ENCODE measurements at places on chromosomes 12 and 14.

DNA sequence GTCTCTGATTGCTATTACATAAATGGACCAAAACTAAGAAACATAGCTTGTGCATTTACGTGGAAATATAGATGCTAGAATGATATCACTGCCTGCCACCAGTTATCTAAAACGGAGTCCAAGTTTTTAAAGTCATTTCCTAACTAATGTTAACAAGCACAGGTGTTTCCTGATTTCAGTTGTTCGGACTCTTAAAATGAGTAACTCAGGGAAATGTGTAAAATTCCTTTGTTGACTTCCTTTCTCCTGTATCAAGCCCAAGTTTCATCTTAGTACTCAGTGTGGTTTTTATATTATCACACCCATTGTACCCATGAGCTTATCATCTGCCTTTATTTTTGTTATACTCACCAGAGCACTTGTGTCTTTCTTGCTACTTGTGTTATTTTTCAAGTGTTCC is 13.2 kb upstream of the PRKCH start:
- no peak for DNase-seq

DNA sequence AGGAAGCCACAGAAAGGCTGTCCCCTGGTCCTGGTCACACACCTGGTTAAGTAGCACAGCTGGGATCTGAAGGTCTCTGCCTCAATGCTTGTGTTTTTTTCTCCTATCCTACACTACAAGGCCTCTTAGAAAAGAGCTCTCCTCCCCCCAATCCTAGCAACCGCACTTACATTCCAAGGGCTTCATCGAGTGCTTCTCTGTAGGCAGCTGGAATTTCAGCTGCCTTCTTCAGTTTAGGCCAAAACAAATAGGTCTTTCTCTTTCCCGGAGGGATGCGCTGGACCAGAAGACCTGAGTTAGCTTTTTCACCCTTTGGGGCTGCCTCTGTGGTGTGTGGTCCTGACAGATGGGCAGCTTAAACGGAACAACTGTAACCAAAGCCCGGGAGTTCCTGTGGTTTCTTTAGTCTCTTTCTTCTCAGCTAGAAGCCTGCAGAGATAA is 109.7 kb downstream of the GPATCH2L start:
- no peak for DNase-seq

- no peak for DNase-seq
Observed at GRCh38 chr12:96140174-96140573, 54.0 kb upstream of the ELK3 start.

DNA sequence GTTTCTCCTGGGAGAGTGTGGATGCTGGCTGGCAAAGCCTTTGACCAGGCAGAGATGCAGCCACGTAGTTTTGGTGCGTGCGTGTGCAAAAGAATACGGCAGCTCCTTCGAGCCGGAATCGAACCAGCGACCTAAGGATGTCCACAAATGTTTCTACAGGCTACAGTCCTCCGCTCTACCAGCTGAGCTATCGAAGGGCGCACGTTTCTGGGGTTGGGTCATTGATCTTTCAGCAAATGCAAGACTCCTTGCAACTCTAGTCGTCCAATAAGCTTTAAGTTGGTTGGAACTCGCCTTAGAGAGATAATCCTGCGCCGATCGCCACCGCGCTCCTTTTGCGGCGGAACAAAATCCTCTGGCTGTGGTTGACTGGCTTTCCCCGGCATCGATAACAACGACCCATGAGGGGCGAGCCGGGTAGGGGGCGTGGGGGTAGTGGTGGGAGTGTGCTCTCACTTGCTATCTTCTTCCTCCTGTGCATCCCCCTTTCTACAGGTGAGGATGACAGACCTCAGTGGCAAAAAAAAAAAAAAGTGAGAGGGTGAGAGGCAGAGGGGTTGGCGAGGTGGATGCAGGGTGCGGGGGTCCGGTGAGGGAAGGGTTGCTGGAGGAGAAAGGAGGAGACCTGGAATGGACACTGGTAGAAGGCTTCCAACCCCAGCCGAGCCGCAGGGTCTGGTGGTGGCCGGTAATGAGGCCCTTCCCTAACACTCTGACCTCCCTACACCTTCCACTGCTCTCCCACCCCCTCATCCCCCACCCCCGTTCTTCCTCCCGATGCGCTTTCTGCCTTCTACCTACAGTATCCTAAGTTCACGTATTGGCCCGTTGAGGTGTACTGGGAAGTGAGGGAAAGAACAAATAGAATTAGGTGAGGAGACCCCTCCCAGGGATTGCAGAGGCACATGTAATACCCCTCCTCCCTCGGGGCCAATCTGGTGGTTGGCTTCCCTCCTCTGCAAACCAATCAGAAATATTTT is 11.8 kb upstream of the OR6S1 start:
- no peak for DNase-seq

- no peak for DNase-seq
Observed at GRCh38 chr12:131786331-131786730, 41.9 kb upstream of the MMP17 start.

Data from T-helper 2 cell (primary cell).